Activated CD4-positive, alpha-beta T cell treated with anti-CD3 and anti-CD28 coated beads, Interleukin-2, Interleukin-6, amounts not matched to agents 100 ng/mL and 50 ng/mL, durations not matched to agents 16 hours and 8 hours (primary cell): ENCODE measurements at places on chromosomes 12 and 14.

DNA sequence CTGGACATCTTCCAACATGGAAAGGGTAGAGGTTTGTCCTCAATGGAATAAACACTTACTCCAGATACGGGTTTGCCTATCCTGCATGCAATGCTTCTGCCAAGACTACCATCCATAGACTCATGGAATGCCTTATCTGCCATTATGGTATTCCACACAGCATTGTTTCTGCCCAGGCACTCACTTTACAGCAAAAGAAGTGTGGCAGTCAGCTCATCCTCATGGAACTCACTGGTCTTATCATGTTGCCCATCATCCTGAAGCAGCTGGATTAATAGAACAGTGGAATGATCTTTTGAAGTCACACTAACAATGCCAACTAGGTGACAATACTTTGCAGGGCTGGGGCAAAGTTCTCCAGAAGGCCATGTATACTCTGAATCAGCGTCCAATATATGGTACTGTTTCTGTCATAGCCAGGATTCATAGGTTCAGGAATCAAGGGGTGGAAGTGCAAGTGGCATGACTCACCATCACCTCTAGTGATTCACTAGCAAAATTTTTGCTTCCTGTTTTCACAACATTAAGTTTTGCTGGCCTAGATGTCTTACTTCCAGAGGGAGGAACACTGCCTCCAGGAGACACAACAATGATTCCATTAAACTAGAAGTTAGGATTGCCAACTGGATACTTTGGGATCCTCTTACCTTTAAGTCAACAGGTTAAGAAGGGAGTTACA is 140.4 kb downstream of the SLC35F4 start:
- no peak for DNase-seq

- peak; percentile 75 for DNase-seq
Measured at GRCh38 chr12:31991146-31991545, 31.9 kb downstream of the RESF1 start.

DNA sequence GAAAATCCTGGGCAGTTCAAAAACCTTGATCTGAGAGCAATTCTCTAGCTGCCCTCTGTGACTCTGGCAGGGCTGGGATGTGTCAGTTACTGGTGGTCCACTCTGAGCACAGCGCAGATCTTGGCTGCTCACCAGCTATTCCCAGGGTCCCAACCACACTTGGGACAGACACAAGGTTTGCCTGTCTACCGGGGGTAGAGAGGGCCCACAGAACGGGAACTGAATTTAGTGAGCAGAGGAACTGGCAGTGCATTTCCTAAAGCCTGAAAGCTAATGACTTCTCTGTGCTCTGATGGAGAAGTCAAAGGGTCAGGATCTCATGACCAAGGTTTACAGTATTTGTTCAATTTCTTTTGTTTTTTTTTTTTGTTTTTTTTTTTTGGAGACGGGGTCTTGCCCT is 2.6 kb downstream of the PDE6H start:
- no peak for DNase-seq

- DNase-seq: no peak
Measured at GRCh38 chr12:106020736-106021135, 118.0 kb downstream of the NUAK1 start.

DNA sequence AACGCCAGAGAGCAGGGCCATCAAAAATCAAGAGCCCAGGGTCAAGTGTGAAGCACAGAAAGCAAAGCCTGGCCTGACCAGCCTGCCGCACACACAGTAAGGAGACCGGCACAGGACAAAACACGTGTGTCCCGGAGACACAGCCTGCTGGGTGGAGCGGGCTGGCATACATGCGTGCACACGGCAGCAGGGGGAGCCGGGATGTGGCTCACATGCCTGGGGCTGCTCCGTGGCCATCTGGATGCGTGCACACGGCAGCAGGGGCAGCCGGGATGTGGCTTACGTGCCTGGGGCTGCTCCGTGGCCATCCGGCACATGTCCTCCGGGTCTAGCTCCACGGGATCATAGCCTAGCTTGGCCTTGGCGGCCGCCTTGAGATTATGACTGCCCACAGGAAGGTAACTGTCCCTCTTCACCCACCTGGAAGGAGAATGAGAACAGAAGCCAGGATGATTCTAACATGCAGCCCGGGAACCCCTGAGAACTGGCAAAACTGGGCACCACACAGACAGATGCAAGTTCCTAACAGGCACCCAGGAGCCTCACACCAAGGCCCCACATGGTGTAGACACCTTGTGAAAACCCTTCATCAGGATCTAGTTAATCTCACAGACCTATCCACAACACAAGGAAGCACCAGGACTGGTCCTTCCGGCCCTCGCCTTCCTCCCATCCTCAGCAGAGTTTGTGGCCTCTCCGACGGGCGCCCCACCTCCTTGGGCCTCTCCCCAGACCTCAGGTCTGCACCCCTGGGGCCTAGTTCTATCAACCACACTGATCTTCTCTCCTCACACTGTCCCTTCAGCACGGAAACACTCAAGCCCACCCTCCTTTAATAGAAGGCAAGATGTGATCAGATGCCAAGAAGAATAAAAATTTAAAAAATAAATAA is 13.6 kb downstream of the POLE start:
- no peak for DNase-seq

DNA sequence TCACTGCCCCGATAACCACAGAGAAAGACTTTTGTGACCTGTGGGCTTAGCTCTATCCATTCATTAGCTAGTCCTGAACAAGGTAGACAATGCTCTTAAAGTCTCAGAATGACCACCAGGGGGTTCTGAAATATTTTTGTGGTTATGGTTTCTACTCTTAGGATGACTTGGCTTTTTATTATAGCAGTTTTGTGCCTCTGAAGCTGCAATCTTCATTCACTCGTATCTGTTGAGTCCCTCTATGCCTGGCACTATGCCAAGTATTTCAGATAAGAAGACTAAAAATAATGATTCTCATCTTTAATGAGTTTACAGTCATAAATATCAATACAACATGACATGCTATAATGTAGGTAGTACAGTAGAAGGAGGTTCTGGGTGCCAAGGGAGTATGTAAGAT is 130.8 kb upstream of the TRHDE start:
- no peak for DNase-seq

- no peak for DNase-seq
Measured at GRCh38 chr14:65738339-65738738, 325.8 kb downstream of the FUT8 start.

- no peak for DNase-seq
Measured at GRCh38 chr12:10354071-10354470, 35.8 kb downstream of the KLRK1 start.

GRCh38 chr12:6772331-6772695 is at the start of gene LAG3:
Gene LAG3 (plus strand): TSS chr12:6772520. CDS start chr12:6772853, 333 bp downstream.
- peak; percentile 56 for DNase-seq

GRCh38 chr12:64685050-64685449 is 74.2 kb downstream of the GNS start:
- DNase-seq: no peak

GRCh38 chr12:24222968-24223367 is 273.5 kb upstream of the SOX5 start:
- DNase-seq: no peak

- peak; percentile 63 for DNase-seq
Measured at GRCh38 chr12:55729819-55730818, 1.3 kb upstream of the CD63 start.

DNA sequence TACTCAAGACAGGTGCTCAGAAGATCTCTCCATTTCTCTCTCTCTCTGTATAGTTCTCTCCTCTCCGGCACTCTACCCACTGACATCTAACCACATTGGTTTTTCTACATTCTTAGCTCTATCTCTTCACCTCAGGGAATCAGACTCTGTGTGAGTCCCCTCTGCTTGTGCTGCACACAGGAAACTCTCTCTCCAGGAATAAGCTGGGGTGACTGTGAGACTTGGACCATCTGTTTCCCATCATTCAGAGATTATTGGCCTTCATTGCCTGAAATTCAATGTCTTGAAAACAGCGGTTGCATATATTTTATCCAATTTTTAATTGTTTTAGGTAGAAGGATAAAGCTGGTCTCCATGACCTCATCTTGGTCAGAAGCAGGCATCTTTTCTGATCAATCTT is 105.0 kb downstream of the SLC35F4 start:
- no peak for DNase-seq

DNA sequence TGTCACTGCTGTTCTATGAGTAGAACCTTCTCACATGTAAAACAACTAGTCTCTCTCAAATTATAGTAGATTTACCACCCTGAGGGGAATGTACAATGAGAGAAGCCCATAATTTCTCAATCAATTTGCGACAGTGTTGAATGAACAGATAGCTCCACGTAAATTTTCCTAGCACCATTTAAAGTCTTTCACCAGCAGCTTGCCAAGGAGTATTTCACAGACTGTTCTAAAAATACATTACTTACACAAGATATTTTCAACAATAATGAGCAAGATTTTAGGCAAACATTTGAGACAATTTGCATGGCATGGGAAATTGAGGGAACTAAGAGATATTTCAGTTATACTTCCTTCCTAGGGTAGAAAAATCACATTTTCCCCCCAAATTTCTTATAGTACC is 151.6 kb downstream of the KICS2 start:
- DNase-seq: no peak

GRCh38 chr14:96252323-96252998 is 3.5 kb upstream of the BDKRB1 start:
- DNase-seq: no peak

DNA sequence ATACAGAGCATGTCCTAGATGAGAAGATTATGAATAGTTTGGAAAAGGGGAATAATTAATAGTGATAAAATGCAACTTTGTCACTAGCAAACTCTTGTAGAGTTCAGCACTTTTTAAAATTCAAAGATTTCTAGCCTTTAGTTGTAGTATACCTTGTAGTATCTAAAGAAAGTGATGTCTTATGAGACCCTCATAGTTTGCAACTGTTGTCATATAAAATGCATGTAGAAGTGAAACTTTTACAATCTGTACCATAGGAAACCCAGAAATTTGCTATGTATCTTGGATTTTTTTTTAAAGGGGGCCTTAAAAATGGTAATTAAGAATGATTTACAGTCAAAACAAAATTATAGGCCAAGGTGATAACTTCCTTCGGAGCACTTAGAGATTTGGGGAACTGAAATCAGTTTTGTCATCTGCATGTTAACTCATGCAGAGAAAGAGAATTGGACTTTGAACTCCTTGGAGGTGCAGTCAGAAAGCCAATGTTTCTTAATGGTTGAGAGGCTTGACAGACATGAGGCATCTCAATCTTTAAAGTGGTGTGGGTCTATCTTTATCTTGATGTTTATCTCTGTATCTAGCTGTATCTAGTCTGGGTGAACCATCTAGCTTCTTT is 1.3 kb downstream of the LRRK2 start:
- DNase-seq: no peak

DNA sequence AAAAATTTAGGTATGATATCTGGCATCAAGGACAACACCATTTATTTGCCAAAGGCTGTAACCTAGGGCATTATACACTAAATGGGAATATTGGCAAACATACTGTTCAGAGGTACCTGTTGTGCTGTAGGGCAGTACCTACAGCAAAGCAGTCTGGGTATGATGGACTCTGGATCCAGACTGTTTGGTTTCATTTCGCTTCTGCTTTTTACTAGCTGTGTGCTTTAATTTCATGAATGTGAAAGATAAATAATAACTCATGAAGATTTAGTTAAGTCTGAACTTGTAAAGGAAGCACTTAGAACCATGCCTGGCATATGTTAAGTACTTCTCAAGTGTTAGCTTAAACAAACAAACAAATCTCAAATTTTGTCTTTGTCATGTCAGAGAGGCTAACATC is 17.7 kb upstream of the SLC38A2 start:
- no peak for DNase-seq

GRCh38 chr12:89072294-89073026 is 279.8 kb downstream of the DUSP6 start:
- DNase-seq: peak; percentile 47

DNA sequence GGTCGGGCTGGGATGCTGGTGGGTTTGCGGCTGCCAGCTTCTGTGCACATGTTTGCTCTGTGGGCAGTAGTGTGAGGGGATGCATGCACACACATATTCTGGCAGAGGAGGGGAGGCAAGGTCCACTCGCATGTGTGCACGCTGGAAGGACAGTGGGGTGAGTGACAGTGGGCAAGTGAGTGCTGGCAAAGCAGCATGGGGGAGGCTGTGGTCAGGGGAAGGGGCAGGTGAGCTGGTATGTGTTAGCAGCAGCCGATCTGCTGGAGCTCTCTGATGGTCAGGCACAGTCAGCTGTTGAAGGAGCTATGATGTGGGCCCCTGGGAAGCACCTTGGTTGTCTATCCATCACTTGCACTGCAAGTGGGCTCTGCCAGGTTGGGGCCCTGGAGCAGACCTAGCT is 170.3 kb downstream of the NTS start:
- no peak for DNase-seq

DNA sequence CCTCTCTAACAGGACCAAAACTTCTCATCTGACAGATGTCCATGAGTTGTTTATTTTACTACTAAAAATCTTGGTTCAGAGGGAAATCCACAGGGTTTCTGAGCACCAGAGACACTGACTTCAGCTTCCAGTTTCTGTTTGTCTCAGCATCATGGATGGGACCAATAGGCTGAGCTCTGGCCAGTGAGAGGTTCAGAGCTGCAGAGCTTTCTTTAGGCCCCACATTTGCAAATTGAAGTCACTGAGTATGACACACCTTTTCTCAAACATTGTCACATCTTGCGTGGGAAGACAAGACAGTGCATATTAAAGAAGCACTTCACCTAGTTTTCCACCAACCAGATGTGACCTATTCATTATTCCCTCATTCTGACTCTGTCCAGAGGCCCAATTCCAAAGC is 45.2 kb downstream of the RDH12 start:
- DNase-seq: peak; percentile 54

DNA sequence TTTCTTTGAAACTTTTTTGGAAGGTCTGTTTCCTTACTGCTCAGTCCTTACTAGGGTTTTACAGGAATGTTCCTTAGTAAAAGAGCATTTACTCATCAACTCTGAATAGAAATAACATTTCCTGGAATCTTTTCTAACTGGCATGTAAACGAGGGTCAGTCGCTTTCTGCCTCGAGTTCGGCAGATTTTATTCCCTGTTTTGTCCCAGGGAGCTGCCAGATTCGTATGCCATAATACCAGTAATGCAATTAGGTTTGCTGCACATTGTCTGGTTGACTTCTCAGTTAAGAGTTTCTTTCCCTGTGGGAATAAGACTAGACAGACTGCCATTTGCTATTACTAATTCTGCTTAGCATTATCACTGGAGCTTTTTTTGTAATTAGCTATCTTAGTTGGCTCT is 91.9 kb downstream of the VRK1 start:
- DNase-seq: no peak

- no peak for DNase-seq
Measured at GRCh38 chr12:105539735-105540134, 209.2 kb downstream of the C12orf75 start.

DNA sequence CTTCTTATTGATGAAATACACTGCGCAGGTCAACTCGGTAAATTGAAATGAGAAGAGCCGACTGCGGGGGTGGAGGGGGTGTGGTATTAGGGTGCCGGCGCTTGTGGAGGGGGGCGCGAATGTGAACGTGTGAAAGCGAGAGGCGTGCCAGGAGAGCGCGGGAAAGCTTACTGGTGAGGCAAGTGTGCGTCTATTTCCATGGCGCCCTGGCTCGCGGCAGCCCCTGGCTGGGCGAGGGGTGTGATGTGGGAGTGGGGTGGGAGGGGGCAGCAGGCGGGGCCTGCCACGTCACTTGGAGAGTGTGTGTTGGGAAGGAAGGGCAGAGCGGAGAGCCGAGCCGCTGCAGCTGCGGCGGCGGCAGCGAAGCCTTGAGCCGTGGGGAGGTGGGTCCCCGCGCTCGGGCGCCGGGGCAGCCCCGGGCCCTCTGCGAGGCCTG is 88.8 kb downstream of the GALNT8 start:
- DNase-seq: peak; percentile 20

GRCh38 chr12:32395026-32395425 is 4.3 kb upstream of the FGD4 start:
- DNase-seq: no peak
